Ascending aorta (tissue), 2 donors: ENCODE measurements at places on chromosomes 6 and 20. TPM values are rescaled to one million over a fixed set of nuclear protein-coding genes. Genes with fewer than 3 reads are reported as not detected.

GRCh38 chr6:14001329-14002012 lies 76.7 kb downstream of the RNF182 start:
- DNase-seq = no peak

GRCh38 chr20:45069261-45069660 lies 31.7 kb downstream of the KCNS1 start:
- no peak for DNase-seq

DNA sequence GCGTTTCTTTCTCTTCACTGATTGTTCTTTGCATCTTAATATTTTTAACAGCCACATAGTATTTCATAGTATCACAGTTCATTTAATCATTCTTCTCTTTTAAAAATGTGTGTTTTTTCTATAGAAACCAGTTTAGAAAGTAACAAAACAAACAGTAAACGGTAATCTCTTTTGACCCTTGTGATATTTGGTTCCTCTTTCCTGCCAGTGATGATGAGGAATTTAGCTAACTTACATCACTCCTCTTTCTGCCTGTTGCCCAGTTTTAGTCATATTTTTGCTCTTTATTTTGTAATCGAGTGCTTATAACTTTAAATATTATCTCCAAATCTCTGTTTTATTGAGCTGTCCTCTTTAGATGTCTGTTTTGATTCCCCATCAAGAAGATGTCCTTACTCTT lies 38.1 kb upstream of the ZBTB24 start:
- DNase-seq = no peak

GRCh38 chr6:134111062-134111677 lies 58.7 kb upstream of the SLC2A12 start:
- no peak for DNase-seq

GRCh38 chr6:42899871-42900270 lies 16.0 kb upstream of the PTCRA start:
- no peak for DNase-seq

DNA sequence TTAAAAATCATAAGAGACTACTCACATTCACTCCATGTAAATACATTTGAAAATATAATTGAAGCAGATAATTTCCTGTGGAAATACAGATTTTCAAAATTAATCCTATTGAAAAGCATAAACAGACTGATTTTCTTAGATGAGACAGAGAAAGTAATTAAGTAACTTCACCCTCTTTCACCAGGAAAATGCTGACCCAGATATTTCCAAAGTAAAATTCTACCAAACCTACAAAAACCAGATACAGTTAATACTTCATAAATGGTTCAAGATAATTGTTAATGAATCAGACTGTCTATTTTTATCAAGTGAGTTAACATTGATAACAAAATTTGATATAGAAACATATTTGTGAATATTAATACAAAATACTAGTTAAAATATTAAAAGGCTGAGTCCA lies 233.5 kb upstream of the KHDRBS2 start:
- DNase-seq = no peak

PTK6 gene
- total RNA-seq = not detected

EEF1E1 gene
- 15.5 TPM for total RNA-seq
